ENCODE measurements at places on chromosomes 1 and 21. TPM values are rescaled to one million over a fixed set of nuclear protein-coding genes. Genes with fewer than 3 reads are reported as not detected.

The SEC16B gene
- total RNA-seq, result 3.2 TPM

- no peak for DNase-seq
- no peaks in the 10 kb centered on the region for H3K4me1 ChIP-seq
Observed at GRCh38 chr1:11377001-11377583, 101.9 kb upstream of the DISP3 start.

GRCh38 chr1:76832521-76832920 lies 34.8 kb upstream of the ST6GALNAC5 start:
- H3K27me3 ChIP-seq, result peaks cover 3% of the 10 kb centered on the region
- H3K4me1 ChIP-seq, result peaks cover 10% of the 10 kb centered on the region
- no peak for DNase-seq
- H3K4me3 ChIP-seq, result no peak overlapping the region

- no peak overlapping the region for H3K27ac ChIP-seq
- no peak for DNase-seq
- no peaks in the 10 kb centered on the region for H3K27me3 ChIP-seq
- H3K4me1 ChIP-seq, result peaks cover 2% of the 10 kb centered on the region
Observed at GRCh38 chr1:43819357-43819756, 112.0 kb downstream of the ST3GAL3 start.

DNA sequence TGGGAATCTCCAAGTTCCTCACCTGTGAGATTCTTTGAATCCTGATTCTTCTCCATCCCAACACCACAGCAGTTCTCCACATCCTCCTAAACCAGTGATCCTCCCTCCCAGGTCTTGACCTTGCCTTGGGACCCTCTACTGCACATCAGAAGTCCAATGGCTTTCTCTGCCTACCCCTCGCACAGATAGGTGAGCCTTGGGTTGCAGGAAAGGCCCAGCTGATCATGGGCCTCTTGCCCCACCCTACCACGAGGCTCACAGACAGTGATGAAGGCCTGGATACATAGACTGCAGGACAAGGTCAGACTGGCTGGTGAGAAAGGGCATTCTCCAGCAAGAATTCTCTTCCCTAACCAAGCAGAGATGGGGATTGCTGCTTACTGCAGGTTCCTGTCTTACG lies 825 bp downstream of the FABP3 start:
- peaks cover 5% of the 10 kb centered on the region for H3K36me3 ChIP-seq
- no peak for DNase-seq
- no peak overlapping the region for H3K4me3 ChIP-seq
- H3K27me3 ChIP-seq, result no peaks in the 10 kb centered on the region

- no peak overlapping the region for H3K27ac ChIP-seq
- no peak overlapping the region for H3K4me3 ChIP-seq
- no peaks in the 10 kb centered on the region for H3K36me3 ChIP-seq
- H3K27me3 ChIP-seq, result no peaks in the 10 kb centered on the region
- no peak for DNase-seq
Observed at GRCh38 chr1:159882527-159882862, 17.5 kb downstream of the CFAP45 start.

DNA sequence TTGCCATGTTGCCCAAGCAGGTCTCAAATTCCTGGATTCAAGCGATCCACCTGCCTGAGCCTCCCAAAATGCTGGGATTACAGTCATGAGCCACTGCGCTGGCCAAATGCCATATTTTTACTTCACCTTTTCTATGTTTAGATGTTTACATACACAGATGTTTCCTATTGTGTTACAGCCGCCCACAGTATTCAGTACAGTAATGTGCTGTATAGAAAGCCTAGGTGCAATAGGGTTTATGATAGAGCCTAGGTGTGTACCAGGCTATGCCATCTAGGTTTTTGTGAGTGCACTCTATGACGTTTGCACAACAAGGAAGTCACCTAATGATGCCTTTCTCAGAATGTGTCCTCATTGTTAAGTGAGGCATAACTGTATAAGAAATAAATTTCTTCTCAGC lies 153.4 kb downstream of the CHRM3 start:
- H3K27me3 ChIP-seq, result no peaks in the 10 kb centered on the region
- DNase-seq, result no peak
- no peak overlapping the region for H3K27ac ChIP-seq
- no peaks in the 10 kb centered on the region for H3K36me3 ChIP-seq

- DNase-seq, result no peak
- H3K27me3 ChIP-seq, result no peaks in the 10 kb centered on the region
- peak overlapping the region; percentile 96 for H3K27ac ChIP-seq
- H3K4me3 ChIP-seq, result peak overlapping the region; percentile 73
- H3K4me1 ChIP-seq, result peaks cover 60% of the 10 kb centered on the region
- H3K36me3 ChIP-seq, result peaks cover 22% of the 10 kb centered on the region
Observed at GRCh38 chr1:31700468-31701090, 3.2 kb downstream of the COL16A1 start.

DNA sequence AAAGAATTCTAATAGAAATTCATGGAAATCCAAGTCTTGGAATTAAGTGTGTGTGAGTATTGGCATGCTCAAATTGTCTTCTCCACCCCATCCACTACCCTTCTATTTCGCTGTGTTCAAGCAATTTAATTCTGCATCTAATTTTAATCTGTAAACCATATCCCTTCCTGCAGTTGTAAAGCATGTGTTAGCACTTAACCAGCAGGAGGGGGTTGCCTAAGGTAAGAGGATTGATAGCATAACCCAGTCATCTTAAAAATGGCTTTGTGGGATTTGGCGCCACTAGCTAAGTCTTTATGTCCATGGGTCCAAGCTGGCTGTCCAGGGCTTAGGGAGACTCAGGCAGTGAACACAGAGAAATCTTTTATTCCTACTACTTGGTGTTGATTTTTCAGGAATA lies 210.3 kb downstream of the PTPRC start:
- H3K4me3 ChIP-seq, result no peak overlapping the region
- H3K27me3 ChIP-seq, result no peaks in the 10 kb centered on the region
- peaks cover 43% of the 10 kb centered on the region for H3K36me3 ChIP-seq
- no peak for DNase-seq
- peak overlapping the region; percentile 88 for H3K27ac ChIP-seq

DNA sequence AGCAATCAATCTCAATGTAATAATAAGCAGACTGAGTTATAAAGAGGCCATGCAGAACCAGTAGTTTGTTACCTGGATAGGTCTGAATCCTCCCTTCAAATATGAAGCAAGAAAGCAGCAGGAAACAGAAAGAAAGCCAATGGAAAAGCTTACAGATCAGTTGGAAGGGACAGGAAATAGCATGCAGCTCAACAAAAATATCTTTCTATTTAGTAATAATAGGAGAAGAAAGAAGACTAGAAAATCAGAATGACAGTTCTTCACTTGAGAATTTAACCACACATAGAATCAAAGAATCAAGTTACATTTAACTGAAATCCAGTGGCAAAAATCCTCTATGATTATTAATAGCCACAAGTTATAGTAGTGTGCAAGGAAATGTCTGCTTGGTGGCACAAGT lies 194.4 kb downstream of the EIF4G3 start:
- peaks cover 8% of the 10 kb centered on the region for H3K4me1 ChIP-seq
- no peak for DNase-seq
- no peaks in the 10 kb centered on the region for H3K27me3 ChIP-seq
- no peak overlapping the region for H3K4me3 ChIP-seq

GRCh38 chr1:19799230-19800075 lies at the start of gene TMCO4:
TMCO4 (minus strand) TSS chr1:19799916; CDS start chr1:19780758, 19,158 bp downstream.
- H3K4me1 ChIP-seq, result peaks cover 16% of the 10 kb centered on the region
- peak; percentile 51 for DNase-seq
- peak within 1 kb of the TSS; percentile 68 for H3K4me3 ChIP-seq
- peaks cover 4% of the 10 kb centered on the region for H3K27me3 ChIP-seq

The ESRRG gene
- 12.7 TPM for total RNA-seq

The ABCA4 gene
- 14.4 TPM for total RNA-seq

DNA sequence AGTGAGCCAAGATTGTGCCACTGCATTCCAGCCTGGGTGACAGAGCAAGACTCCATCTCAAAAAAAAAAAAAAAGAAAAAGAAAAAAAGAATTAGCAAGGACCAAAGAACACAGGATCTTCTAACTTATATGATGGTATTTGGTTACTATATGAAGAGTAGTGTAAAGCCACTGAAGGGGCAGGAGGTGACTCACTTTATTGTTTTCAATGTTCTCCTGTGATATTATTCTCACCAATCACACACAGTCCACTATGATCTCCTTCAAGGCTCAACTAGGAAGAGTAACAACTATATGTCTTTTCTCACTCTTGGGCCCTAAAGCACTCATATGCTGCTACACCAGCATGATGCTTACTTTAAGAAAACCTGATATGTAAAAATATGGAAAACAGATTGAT lies 26.7 kb downstream of the RC3H1 start:
- no peak overlapping the region for H3K27ac ChIP-seq
- peaks cover 17% of the 10 kb centered on the region for H3K36me3 ChIP-seq
- no peak overlapping the region for H3K4me3 ChIP-seq
- H3K4me1 ChIP-seq, result peaks cover 23% of the 10 kb centered on the region

- no peak overlapping the region for H3K27ac ChIP-seq
- no peak overlapping the region for H3K4me3 ChIP-seq
- peaks cover 15% of the 10 kb centered on the region for H3K27me3 ChIP-seq
- no peak for DNase-seq
- peaks cover 8% of the 10 kb centered on the region for H3K4me1 ChIP-seq
- H3K36me3 ChIP-seq, result no peaks in the 10 kb centered on the region
Observed at GRCh38 chr1:1136547-1137230, 20.8 kb upstream of the C1orf159 start.

The PTGFRN gene
- total RNA-seq, result 108 TPM

- no peak for DNase-seq
- H3K36me3 ChIP-seq, result no peaks in the 10 kb centered on the region
- H3K4me3 ChIP-seq, result no peak overlapping the region
- H3K4me1 ChIP-seq, result no peaks in the 10 kb centered on the region
Observed at GRCh38 chr1:4397196-4397595, 257.2 kb upstream of the AJAP1 start.

GRCh38 chr1:29894311-29894710 lies 658.0 kb downstream of the PTPRU start:
- no peaks in the 10 kb centered on the region for H3K4me1 ChIP-seq
- H3K4me3 ChIP-seq, result no peak overlapping the region
- H3K27ac ChIP-seq, result no peak overlapping the region

The IGSF8 gene
- total RNA-seq, result 32.3 TPM

GRCh38 chr1:163912170-163912884 lies 590.6 kb downstream of the NUF2 start:
- H3K4me3 ChIP-seq, result no peak overlapping the region
- no peak overlapping the region for H3K27ac ChIP-seq
- no peak for DNase-seq
- no peaks in the 10 kb centered on the region for H3K27me3 ChIP-seq

DNA sequence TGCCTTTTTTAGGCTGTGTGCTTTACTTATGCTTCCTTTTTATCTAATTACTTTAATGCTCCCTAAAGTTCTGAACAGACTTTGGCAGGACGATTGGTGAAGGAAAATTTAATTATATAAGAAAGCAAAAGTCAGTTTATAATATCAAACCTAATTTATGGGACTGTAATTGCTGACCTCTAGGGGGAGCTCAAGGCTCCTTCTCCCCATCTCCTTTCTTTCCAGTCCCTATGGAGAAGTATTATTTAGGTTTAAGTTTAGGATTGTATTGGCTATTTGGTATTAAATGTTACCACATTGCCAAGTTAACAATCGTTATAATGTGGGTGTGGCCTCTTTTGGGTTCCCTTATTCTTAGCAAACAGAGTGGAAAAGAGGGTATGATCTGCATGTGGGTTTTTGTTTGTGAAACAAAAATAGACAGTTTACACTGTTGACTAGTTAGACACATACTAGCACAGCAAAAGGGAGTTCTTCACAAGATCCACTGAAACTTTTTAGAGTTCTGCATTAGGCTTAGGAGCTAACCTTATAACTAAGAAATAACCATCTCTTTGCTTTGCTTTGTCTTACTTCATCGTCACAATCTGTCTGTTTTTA lies 48.2 kb upstream of the TNFSF4 start:
- H3K27me3 ChIP-seq, result no peaks in the 10 kb centered on the region
- no peak for DNase-seq
- H3K27ac ChIP-seq, result no peak overlapping the region
- peaks cover 2% of the 10 kb centered on the region for H3K36me3 ChIP-seq
- no peak overlapping the region for H3K4me3 ChIP-seq
- no peaks in the 10 kb centered on the region for H3K4me1 ChIP-seq

DNA sequence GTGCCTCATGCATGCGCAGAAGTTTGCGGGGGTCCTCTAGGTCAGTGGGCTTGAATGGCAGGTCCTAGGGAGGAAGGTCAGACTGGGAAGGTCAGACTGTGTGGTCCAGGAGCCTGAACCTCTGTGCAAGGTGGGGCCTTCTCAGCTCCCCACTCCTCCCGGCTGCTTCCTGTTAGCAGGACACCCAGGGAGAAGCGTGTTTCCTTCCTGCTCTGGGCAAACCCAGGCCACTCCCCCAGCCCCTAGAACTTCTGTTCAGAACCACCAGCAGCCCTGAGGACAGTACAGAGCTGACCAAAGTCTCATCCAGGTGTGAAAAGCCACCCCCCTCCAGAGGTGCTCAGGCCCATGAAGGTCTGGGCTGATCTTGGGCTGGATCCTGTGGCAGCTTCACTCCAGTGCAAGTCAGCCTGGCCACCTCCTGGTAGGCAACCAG lies 29.9 kb downstream of the NAV1 start:
- no peaks in the 10 kb centered on the region for H3K27me3 ChIP-seq
- H3K4me1 ChIP-seq, result peaks cover 8% of the 10 kb centered on the region
- no peak for DNase-seq
- H3K4me3 ChIP-seq, result no peak overlapping the region
- H3K27ac ChIP-seq, result no peak overlapping the region

The AMY1B gene
- total RNA-seq, result not detected

GRCh38 chr1:110515891-110516290 lies 3.1 kb downstream of the KCNA10 start:
- no peaks in the 10 kb centered on the region for H3K36me3 ChIP-seq
- no peak overlapping the region for H3K27ac ChIP-seq
- peaks cover 18% of the 10 kb centered on the region for H3K27me3 ChIP-seq
- DNase-seq, result no peak
- peaks cover 9% of the 10 kb centered on the region for H3K4me1 ChIP-seq

DNA sequence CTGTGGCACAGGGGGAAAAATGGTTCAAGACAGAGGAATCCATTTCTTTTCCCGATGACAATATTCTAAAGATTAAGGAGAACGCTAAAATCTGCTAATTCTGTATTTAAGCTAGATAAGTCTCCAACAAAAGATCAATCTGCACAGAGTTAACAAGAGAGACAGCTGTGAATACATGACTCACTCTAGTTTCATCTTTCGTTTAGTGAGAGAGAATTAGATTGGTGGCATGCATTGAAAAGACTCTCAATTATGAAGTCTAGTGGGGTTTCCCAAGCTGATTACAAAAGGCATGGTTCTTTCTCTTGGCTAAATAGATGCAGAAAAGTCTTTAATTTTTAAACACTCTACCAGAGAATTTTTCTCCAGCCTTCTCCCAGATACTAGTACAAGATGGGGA lies 34.4 kb downstream of the CAPN9 start:
- no peaks in the 10 kb centered on the region for H3K4me1 ChIP-seq
- no peak overlapping the region for H3K27ac ChIP-seq
- no peak for DNase-seq
- H3K27me3 ChIP-seq, result peaks cover 26% of the 10 kb centered on the region
- no peak overlapping the region for H3K4me3 ChIP-seq

- H3K4me3 ChIP-seq, result no peak overlapping the region
- H3K36me3 ChIP-seq, result no peaks in the 10 kb centered on the region
- peaks cover 4% of the 10 kb centered on the region for H3K4me1 ChIP-seq
- no peak overlapping the region for H3K27ac ChIP-seq
- H3K27me3 ChIP-seq, result peaks cover 34% of the 10 kb centered on the region
Observed at GRCh38 chr1:110243574-110243973, 33.5 kb downstream of the KCNC4 start.

The TGFB2 gene
- 45.3 TPM for total RNA-seq

The RHCE gene
- total RNA-seq, result 0.72 TPM

- H3K4me1 ChIP-seq, result peaks cover 5% of the 10 kb centered on the region
- H3K36me3 ChIP-seq, result peaks cover 1% of the 10 kb centered on the region
- no peaks in the 10 kb centered on the region for H3K27me3 ChIP-seq
- no peak overlapping the region for H3K27ac ChIP-seq
- no peak for DNase-seq
- no peak overlapping the region for H3K4me3 ChIP-seq
Observed at GRCh38 chr1:91724644-91725043, 161.3 kb downstream of the TGFBR3 start.

The REN gene
- total RNA-seq, result 0.29 TPM

Data from mesothelial cell of epicardium (in vitro differentiated cells).